ENCODE measurements at places on chromosomes 3 and 15.

GRCh38 chr3:172658344-172659245 is 52.3 kb downstream of the NCEH1 start:
- DNase-seq, result peak; percentile 100

DNA sequence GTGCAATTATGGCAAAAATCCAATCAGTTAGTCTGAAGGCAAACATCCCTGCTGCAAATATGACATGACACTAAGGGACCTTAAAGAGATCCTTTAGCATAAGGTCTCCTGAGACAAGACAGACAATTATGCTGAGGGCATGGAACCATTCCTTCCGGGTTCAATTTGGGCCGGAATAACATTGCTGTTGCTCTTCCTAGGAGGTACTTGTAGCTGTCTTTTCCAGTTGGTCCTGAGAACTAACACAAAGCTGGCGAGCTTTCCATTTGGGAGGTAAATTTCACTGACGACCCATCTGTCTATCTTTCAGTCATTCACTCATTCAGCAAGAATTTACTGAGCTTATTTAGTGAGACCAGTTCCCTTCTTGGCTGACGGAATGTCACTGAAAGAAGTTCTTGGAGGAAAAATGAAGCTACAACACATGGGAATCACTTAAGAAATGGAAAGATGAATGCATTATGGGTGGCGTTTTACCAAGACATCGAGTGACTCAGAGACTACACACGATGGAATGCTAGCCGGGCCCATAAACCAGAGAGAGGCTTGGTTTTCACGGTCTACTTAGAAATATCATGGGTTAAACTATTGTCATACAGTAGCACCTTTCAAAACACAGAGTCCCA is 215.5 kb downstream of the PDZRN3 start:
- DNase-seq, result no peak

DNA sequence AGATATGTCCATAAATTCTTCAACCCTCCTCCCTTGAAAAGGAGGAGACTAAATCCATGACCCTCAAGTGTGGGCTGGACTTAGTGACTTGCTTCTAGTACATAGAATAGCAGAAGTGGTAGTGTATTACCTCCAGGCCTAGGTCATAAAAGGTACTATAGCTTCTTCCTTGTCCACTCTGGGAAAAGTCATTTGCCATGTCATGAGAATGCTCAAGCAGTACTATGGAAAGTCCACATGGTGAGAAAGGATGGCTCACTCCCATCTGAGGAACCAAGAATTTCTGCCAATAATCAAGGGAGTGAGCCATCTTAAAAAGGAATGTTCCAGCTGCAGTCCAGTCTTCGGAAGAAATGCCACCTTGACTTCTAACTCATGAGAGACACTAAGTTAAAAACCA is 10.5 kb upstream of the ILDR1 start:
- DNase-seq, result no peak

GRCh38 chr3:171204942-171205341 is 178.4 kb upstream of the SLC2A2 start:
- no peak for DNase-seq

DNA sequence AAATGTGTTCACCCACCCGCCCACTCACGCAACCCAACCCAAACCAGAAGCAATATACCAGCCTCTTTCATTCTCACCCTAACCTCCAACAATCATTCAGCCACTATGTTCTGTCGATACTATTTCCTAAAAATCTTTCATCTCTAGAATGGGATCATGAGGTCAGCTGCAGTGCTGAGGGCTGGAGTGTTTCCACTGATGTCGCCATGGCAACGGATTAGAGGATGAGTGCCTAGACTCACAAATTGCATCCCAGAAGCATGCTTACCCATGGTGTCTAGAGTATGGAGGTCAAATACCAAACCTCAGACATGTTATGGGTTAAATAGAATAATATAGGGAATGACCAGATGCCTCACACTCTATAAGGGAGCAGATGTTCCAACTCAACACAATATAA is 138.5 kb downstream of the GABRB3 start:
- DNase-seq, result no peak

GRCh38 chr3:160686955-160687535 is 10.1 kb downstream of the ARL14 start:
- DNase-seq, result peak; percentile 18

DNA sequence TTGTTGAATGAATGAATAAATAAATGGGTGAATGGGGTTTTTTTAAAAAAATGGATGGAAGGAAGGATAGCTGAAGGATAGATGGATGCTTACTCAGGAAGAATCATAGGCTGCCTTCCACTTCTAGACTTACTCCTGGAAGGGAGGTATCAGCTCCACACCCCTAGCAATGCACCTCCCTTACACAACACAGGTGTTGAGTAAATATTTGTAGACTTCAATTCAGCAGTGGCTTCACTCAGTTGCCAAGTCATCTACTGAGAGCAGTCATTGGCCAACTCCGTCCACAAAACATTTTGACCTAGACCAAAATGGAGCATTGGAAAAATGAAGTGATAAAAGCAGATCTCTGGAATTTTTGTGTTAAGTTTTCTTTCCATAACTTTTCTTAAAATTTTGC is 65.5 kb upstream of the ST8SIA2 start:
- no peak for DNase-seq

GRCh38 chr3:140395134-140396075 is 282.5 kb upstream of the TRIM42 start:
- DNase-seq, result no peak

DNA sequence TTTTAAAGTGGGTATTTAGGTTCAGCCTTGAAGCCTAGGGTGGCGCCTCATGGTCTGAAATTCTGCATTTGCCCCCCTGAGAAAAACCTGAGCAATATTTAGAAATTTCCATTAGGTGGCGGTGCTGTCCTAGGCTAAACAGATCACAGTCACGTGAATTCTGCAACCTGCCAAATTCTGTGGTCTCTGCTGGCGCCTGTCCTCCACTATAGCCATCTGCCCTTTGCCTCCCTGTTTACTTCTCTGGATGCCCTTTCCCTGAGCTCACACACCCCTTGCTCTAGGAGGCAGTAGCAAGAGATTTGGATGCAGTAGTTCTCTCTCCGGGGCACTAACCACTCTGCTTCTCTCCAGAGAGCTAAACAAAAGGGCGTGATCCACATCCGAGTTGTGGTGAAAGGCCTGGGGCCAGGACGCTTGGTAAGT is 9.1 kb downstream of the MRPS11 start:
- DNase-seq, result no peak

GRCh38 chr3:36709826-36710365 is 54.5 kb downstream of the DCLK3 start:
- DNase-seq, result no peak

DNA sequence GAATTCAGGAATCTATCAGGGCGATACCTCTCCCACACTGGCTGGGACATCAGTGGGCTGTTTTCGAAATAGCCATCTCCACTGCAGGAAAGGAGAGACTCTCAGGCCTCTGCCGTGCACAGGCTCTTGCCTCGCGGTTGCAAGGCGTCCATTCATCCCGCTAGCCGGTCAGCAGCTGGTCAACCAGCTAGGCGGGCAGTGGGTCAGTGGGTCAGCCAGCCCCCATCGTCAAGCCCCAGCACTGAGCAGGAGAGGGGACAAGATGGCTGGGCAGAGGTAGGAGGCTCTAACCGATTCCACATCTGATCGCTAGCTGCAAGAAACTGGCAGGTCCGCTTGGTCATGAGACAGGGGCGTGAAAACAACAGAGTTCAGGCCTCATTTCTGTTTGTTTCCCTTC is 45.1 kb downstream of the MUC4 start:
- DNase-seq, result no peak

GRCh38 chr3:4398120-4398940 is 68.7 kb downstream of the SUMF1 start:
- DNase-seq, result no peak

DNA sequence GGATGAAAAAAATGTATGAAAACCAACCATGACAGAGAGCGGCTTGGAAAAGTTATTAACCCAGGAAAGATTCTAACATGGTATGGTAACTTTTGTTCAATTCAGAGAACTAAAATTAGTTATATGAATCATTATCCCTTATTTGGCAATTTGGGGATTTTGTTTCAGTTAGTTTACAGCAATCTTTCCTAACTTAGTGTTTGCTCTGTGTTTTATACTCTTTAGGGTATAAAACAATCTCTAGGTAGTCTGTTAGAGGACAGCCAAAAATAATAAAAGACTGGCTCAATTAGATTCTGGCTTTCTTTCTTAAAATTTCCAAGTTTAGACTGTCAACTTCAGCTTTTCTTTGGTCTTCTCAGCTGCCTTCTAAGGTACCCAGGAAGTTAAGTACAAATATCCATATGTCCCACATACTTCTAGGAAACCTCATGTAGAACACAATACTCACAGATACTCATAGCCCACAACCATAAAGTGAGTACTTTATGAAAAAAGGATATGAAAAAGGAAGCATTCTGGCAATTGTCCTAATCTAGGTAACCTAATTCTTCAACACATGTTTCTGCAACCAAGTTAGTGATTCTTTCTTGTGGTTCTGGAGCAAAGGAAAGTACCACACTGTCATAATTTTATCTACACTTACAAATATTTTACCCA is 849.3 kb downstream of the ROBO1 start:
- DNase-seq, result no peak

- DNase-seq, result no peak
Measured at GRCh38 chr15:31392761-31393401, 66.2 kb downstream of the KLF13 start.

- no peak for DNase-seq
Measured at GRCh38 chr3:183328164-183328563, 75.1 kb downstream of the B3GNT5 start.

GRCh38 chr3:34832865-34833508 is 806.3 kb upstream of the ARPP21 start:
- no peak for DNase-seq

DNA sequence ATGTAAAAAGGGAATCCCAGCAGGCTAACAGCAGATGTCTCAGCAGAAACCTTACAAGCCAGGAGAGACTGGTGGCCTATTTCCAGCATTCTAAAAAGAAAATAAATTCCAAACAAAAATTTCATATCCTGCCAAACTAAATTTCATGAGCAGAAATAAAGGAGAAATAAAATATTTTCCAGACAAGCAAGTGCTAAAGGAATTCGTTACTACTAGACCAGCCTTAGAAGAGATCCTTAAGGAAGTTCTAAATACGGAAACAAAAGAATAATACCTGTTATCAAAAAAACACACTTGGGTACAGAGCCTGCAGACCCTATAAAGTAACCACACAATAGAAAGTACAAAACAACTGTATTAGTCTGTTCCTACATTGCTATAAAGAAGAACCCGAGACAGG is 41.4 kb downstream of the HDGFL3 start:
- no peak for DNase-seq

GRCh38 chr3:23004971-23005370 is 198.2 kb upstream of the UBE2E2 start:
- DNase-seq, result peak; percentile 91

DNA sequence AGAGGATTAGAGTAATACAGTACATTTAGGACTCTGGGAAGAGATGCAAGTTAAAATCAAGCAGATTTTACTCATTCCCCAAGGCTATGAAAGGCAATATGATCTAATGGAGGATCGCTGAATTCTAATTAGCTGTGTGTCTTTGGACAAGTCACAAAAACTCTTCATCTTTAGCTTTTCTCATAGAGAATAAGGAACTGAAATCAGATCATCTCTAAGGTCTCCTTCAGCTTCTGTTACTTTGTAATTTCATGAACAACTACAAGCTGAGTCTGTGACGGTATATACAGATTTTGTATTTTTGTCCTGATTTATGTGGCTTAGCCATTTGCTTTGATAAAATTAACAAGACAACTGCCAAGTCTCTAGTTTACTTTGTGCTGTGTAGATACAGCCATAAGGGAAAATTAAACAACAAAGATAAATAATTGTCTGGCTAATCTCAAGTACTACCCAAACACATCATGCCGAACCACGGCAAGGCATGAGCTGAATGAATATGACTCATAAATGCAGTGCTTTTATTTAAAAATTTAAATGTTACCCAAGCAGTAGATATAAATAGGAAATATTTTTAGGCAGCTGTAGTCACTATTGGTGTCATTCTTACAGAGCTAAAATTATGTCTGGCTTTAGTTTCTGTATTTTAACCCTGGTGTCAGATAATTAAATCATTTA is 81.5 kb downstream of the GAP43 start:
- DNase-seq, result no peak

- no peak for DNase-seq
Measured at GRCh38 chr3:124532071-124532470, 198.2 kb upstream of the UMPS start.

DNA sequence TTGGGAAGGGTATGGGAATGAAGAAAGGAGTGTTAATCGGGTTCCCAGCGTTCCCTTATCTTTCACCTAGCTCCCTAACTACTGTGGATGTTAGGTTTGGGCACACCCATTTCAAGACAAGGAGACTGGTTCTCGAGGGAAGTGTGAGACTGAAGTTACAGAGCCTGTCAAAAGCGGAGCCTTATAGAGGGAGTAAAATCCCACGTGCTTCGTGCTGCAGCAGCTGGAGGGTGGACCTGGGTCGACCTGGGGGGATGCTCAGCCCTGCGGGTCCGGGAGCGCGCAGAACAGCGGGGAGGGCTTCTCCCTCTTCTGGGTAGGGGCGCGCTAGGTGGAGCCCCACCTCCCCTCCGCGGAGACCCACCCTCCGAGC is 314 bp upstream of the TMED3 start:
- no peak for DNase-seq

- no peak for DNase-seq
Measured at GRCh38 chr15:31504462-31504839, 177.8 kb downstream of the KLF13 start.

Measured in RCC 7860 (cell line).